ENCODE measurements at places on chromosomes 11 and 22.

- DNase-seq = no peak
These were observed 42.1 kb upstream of the JAM3 start for GRCh38 chr11:134026655-134027343.

- no peak for DNase-seq
These were observed 78.4 kb upstream of the CCDC90B start for GRCh38 chr11:83364500-83365045.

DNA sequence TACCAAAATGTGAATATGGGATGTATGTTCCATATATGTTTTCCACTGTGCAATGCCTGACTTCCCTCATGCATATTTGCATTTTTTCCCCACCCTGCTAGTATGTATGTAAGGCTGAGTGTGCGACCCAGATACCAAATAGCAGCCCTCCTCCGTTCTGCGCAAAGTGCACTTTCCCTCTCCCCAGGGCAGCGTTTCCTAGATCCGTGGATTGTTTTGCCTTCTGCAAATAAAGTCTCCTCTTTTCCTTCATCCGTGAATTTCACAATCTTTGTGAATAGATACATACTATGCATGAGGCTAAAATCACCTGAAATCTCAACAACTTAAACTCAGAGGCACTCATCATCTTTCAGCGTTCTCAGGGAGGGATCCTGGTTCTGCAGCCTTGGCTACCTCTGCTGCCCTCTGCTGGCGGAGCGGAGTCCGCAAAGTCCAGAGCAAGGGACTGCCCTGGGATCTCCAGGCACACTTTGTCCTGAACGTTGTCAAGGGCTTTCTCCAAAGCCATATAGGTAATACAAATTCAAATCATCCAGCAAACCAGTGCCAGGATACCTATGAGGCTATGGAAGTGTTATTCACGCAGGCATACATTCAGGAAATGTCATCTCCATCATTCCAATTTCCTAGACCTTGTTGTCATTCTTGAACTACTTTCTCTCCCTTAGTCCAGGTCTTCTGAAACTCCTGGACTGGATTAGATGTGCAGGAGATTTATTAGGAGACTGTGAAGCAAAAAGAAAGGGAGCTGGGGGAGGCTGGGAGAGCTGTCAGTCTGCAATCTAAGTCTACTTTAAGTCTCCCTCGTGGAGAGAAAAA is 53.1 kb downstream of the CNTF start:
- DNase-seq = peak; percentile 77

DNA sequence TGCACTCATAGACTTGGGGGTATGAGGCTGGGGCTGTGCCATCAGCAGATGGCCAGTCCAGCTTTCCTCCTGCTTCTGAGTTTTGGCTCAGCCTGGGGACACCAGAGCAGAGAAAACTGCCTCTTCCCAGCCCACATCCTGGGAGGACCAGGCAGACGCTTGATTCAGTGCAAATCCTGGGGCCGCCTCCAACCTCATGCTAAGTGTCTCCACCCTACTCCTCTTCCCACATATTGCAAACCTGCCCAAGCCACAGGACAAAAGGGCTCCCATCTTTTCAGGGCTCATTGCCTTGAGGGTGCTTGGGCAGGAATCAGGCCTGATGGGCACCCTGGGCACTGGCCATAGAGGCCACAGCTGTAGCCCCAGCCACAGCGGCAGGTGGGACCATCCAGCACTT is 79.7 kb upstream of the SHANK2 start:
- DNase-seq = no peak

DNA sequence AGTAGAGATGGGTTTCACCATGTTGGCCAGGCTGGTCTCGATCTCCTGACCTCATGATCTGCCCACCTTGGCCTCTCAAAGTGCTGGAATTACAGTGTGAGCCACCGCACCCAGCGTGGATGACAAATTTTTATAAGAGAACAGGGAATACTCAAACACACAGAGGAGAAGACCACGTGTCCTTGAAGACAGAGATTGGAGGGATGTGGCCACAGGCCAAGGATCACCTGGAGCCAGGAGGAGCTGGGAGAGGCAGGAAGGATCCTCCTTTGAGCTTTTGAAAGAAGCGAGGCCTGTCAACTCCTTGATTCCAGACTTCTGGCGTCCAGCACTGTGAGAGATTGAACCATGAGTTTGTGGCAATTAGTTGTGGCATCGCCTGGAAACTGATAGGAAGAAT is 1049.5 kb downstream of the TBC1D22A start:
- no peak for DNase-seq

DNA sequence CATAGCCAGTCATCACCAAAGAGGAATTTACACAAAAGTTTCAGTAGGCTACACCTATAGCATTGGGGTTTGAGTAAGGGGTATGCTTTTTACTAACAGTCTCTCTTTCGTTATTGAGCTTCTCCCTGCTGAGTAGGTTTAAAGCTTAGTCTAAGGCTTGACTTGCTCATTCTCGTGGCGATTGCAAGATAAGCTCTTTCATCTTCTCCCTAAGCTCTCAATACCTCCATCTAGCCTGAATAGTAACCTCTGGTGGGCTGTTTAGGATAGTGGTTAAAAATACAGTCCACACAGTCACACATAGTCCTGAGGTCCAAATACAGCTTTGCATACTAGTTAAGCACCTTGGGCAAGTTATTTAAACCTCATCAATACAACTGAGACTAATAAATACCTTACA is 65.6 kb downstream of the IMMP1L start:
- no peak for DNase-seq

- no peak for DNase-seq
These were observed 25.0 kb upstream of the CACNG2 start for GRCh38 chr22:36728505-36728904.

DNA sequence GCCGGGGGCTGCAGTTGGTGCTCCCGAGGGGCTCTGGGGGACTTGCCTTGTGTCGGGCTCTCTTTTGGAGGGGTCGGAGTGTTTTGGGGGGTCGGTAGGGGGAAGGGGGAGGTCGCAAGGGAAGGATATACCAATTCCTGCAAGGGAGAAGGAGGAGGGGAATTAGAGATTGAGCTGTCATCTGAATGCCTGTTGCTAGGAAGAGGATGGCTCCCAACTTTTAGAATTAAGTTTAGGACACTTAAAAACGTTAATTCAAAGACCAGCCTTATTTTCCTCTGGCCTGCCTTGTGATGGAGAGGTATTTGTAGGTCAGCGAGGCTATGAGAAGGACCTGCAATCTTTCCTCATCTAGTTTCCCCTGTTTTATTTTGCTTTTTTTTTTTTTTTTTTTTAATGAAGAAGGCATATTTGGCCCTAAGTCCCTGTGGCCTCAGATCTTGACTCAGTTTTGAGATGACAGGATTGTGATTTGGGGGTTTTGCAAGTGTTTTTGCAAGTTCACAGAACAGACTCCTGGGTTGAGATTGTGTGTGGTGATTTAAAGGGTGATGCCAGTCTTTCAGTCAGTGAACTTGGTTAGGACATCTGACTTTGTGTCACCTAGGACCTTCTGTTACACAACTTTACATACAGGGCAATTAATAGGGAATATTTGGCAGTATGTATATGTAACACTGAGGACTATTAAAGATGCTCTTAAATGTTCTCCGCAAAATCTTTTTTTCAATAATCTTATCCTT is 672 bp downstream of the TMEM135 start:
- no peak for DNase-seq
